Thoracic aorta (tissue), 2 donors: ENCODE measurements at places on chromosomes 2 and 18.

- no peak for DNase-seq
These were observed 145.9 kb downstream of the GULP1 start for GRCh38 chr2:188437537-188437936.

DNA sequence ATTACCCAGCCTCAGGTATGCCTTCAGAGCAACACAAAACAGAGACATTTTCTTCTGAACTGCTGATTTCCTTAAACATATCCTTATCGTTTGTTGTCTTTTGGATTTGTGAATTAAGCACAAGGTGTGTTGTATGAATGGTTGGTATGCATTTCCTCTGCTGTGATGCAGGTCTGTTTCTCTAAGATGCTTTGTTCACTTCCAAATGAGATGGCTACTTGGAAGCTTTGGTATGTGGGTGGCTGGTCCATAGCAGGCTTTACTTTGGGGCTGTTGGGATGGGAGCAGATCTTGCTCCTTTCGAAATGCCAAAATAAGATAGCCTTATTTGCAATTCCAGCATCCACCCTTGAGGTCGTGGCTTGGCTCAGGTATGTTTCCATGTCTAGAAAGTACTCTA is 257.2 kb downstream of the INSIG2 start:
- DNase-seq = no peak

DNA sequence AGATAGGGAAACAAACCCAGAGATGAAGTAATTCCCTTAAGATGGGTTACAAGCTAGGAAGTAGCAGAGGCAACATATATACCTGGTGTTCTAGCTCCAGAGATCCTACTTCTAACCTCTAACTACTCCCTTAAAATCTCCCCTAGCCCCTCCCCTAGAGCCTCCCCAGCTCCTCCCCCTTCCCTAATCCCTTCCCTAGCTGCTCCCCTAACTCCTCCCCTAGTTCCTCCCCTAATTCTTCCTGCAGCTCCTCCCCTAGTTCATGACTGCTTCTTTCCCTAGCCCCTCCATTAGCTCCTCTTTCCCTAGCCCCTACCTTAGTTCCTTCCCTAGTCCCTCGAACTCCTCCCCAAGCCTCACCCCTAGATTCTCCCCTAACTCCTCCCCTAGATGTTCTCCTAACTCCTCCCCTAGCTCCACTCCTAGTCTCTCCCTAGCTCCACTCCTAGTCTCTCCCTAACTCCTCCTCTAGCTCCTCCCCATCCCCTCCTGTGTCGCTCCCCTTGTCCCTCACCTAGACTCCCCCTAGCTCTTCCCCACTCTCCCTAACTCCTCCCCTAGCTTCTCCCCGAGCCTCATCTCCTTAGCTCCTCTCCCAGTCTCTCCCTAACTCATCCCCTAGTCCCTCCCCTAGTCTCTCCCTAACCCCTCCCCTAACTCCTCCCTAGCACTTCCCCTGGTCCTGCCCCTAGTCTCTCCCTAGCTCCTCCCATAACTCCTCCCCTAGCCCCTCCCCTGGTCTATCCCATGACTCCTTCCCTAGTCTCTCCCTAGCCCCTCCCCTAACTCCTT is 108.9 kb downstream of the CD226 start:
- DNase-seq = no peak

- no peak for DNase-seq
These were observed 5.0 kb downstream of the MGAT5 start for GRCh38 chr2:134258684-134259388.

GRCh38 chr2:113058411-113058994 is 495 bp upstream of the IL36RN start:
- DNase-seq = no peak

DNA sequence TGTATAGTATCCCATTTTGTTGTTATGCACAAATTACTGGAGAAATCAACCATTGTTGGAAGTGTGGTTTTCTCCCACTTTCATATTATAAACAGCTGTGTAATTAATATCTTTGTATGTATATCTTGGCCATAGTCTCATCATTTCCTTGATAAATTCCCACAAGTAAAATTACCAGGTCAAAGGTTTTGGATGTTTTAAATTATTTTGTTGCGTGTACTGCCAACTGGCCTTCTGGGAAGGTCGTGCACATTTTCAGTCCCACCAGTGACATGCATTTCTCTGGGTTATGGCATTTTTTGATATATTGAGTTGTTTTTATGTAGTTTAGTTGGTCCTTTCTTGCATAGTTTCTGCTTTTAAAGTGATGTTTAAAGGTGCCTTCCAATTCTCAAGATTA is 41.5 kb downstream of the TSHZ1 start:
- DNase-seq = no peak

- no peak for DNase-seq
These were observed 73.6 kb upstream of the SALL3 start for GRCh38 chr18:78906066-78906465.

- DNase-seq = no peak
These were observed 83.6 kb upstream of the OTX1 start for GRCh38 chr2:62966991-62967390.

GRCh38 chr2:150090031-150090430 is 397.4 kb downstream of the RND3 start:
- no peak for DNase-seq

GRCh38 chr2:221399183-221399582 is 172.9 kb downstream of the EPHA4 start:
- DNase-seq = no peak

DNA sequence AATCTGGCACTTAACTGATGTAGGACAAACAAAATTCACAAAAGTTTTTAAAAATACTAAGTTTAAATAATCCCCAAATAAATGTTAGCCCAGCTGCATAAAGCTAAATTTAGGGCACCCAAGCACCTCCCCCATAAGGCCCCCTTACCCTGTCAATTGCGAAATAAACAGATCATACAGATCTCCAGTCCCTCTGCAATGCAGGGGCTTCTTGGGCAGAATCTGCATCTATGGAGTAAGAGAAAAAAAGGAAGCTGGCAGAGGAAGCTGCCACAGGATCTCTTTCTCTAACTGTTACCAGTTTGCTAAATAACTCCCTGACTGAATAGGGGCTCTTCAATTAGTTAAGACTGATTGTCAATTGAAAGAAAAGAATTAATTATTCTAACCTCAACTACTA is 117.7 kb downstream of the MEMO1 start:
- no peak for DNase-seq
